ENCODE measurements at places on chromosomes 13 and 19.

DNA sequence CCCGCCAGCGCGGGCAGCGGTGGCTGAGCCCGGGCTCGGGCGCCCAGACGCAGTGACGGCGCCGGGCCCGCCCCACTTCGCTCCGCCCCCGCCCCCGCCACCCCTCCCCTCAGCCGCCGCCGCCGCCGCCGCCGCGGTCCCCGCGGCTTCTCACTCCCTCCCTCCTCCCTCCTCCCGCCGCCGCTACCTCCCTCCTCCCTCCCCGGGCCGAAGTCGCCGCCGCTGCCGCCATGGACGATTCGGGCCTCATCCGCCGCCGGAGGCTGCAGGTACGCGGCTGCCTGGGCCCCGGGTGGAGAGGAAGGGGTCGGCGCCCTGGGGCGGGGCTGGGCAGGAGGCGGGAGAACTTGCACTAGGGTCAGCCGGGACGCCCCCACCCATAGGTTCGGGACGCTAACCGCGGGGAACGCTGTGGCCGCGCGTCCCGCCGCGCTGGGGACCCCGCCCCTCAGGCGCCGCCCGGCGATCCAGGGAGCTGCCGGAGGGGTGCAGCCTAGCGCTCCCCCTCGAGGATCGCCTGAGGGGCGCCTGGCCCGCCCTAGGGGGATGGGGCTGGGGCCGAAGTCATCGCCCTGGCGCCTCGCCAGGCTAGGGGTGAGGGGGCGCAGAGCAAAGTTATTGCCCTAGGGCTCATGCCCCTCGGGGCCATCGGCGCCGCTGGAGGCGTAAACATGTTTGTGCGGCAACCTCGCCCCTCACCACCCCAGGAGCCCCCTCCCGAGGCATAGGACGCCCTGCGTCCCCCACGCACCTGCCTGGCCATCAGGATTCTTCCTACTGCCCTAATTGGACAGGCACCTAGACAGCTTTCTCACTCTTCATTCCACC, 427 bp downstream of the RTBDN start:
- DNase-seq: peak; percentile 95

GRCh38 chr13:24503379-24503696, 9.2 kb downstream of the PARP4 start:
- no peak for DNase-seq

DNA sequence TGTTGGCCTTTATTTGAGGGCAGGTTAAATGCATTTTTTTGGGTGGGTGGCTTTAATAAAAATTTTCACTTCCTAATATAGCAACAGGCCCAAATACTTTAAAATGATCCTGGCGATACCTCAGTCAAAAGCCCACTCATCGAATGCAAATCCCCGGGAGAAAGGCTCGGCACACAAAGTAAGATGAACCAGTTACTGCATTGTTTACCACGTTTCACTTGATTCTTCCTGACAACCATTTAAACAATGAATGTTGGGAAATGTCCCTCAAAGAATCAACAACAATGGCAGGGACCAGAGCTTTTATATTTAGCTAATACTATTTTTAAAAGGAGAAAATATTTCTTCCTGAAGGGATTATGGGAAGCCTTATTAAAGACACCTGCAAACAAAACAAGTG, 187.7 kb downstream of the ABCC4 start:
- no peak for DNase-seq

GRCh38 chr13:46171217-46171616, 10.8 kb downstream of the LCP1 start:
- no peak for DNase-seq

DNA sequence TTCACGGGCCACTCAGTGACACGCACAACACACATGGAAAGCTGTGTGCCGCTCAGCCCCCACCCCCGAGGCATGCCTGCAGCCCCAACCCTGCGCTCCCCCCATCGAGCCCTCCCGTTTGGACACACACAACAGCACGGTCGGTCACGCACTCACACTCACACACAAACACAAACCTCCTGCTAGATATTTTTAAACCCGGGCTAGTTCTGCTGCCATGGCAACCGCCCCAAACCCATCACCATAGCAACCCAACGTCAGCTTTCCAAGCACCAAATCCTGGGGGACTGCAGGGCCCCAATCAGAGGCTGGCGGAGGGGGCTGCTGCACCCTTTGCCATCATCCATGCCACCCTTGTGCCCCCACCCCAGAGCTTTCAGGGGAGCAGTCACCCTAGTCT, 2.5 kb upstream of the NOVA2 start:
- DNase-seq: no peak

DNA sequence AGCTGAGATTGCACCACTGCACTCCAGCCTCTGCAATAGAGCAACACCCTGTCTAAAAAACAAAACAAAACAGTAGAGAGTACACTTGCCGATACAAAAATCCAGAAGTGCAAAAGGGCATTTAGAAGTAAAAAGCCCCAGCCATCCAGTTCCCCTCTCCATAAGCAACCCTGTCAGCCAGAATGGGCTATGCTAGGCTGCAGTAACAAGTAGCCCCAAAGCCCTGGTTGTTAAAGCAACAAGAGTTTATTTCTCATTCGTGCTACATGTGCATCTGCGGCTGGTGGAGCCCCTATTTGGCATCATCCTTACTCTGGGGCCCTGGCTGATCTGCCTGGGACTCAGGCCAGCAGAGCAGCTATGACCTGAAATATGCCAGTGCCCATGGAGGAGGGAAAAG, 16.9 kb upstream of the UBE2S start:
- DNase-seq: no peak

- DNase-seq: no peak
Observed at GRCh38 chr19:29832801-29833200, 21.0 kb downstream of the CCNE1 start.

GRCh38 chr19:18596752-18597157, 8.2 kb downstream of the REX1BD start:
- DNase-seq: no peak

GRCh38 chr13:46278474-46278873, 66.7 kb downstream of the LRRC63 start:
- DNase-seq: no peak

DNA sequence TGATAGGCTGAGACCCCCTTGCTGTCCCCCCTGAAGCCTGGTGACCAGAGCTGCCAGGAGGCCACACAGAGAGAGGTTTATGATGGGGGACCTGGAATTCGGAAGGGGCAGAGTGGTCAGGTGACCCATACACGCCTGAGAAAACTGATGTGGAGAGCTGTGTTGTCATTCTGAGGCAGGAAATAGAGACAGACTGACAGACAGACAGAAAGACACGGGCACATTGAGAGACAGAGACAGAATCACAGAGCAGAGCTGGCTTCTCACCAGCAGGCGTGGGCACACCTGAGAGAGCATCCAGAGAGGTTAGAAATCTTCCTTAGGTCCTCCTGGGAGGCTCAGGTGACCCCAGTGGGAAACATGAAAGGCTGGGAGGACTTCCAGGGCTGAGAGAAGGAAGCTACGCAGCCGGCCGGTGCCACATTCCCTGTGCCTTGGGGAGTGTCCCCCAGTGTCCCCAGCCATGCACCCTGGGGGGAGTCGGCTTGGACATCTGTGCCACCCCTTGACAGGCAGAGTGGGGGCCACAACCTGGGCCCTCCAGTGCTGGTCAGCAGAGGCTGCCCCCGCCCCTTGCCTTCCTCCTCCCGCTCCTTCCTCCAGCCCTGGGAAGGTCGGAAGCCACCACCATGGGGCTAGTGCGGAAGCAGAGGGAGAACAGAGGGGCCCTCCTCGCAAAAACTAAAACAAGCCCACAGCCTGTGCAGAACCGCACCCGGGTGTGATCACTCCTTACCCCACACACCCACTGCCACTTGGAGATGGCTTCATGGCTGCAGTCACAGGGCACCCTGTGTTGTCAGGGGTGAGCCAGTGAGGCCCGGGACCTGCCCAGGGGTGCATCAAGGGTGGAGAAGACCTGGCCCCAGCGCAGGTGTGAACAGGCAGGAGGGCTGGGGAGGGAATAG, 2.2 kb downstream of the FFAR1 start:
- no peak for DNase-seq

DNA sequence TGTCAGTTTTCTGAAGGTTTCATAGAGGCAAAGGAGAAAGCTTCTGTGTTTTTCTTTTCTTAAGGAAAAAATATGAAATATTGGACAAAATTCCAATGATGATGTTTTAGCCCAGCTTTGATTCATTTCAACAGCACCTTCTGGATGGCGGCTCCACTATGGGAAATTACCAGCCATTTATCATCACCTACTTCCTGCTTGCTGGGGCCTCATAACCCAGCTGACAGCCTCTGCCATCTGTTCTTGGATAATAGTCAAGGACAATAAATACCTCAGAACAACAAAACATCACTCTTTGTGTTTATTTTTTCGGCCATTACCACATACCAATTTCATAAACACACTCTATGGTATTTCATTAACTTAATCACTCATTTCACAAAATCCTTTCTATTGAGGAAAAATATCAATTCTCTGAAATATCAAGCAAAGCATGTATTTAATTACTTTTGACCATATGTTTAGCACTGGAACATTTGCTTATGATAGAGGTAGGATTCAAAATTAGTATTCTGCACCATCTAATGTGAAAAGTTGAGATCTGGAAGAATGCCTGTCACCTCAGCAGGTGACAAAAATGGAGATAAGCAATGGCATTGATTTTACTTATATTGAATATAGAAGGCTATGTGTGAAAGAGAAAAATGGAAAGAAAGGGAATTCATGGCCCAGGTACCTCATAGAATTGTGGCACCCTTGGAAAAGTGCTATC, 629.7 kb downstream of the LIG4 start:
- no peak for DNase-seq

DNA sequence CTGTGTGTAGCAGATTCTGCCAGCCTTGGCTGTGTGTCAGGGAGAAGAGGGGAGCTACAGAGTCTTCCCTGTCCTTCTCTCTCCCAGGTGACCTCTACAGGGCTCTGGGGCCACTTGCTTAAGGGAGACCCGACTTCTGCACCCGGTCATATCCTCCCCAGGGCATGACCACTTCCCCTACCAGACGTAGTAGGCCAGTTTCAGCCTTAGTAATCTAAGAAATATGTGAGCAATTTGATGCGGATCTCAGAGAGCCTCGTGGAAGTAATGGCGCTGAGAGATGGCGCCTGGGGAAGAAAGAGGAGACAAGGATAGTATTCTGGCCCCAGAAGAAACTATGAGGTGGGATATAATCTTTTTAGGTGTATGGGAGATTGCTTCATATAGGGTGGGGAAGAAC, 41.9 kb downstream of the NFIX start:
- DNase-seq: no peak

- peak; percentile 31 for DNase-seq
Observed at GRCh38 chr19:51002542-51003311, 1.3 kb upstream of the KLK8 start.

DNA sequence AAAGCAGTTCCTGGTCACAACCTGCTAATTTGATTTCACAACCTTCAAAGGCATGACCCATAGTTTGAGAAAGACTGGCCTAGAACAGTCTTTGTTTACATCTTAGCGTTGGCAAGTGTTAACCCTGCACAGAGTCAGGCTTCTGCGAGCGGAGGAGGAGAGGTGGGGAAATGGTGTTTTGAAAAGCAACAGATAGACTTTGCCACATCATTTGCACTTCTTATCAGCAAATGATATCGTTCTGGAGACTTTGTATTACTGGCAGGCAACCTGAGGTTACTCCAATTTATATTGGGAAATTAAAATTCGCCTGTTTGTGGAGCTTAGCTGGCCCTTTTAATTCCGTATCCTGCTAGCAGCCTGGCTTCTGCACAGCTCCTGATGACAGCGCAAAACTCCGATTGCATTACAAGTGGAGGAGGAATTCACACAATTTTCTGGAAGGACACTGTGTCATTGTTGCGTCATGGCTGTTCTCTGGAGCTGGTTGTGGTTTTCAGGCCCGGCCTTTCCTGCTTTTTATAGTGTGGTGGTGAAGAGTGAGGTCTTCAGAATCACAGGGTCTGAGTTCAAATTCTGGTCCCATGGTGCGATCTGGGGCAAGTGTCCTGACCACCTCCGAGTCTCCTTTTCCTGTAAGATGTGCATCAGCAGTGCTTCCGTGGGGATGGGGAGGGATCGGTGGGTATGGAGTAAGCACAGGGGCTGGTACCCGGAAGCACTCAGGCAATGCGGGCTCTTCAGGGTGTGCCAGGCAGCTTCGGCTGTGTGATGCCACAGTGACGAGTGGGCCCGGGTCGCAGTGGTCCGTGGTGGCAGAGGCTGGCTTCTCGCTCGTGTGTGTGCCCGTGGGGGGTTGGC, 49.1 kb upstream of the EHD2 start:
- no peak for DNase-seq

DNA sequence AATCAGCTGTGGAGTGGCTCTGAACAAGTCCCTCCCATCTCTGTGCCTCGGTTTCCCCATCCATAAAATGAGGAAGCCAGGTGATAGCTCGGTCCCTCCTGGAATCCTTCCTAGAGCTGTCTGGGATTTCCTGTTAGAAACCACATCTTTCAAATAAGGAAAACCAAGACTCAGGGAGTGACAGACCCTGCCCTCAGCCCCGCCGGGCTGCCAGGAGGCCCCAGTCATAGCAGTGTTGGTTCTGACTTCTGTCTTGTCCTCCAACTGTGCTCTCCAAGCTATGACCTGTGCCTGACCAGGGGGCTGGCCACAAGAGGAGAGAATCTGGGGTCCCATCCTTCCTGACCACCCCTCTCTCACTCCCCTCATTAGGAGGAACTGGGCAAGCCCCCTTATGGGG, 1.1 kb upstream of the SHD start:
- no peak for DNase-seq

DNA sequence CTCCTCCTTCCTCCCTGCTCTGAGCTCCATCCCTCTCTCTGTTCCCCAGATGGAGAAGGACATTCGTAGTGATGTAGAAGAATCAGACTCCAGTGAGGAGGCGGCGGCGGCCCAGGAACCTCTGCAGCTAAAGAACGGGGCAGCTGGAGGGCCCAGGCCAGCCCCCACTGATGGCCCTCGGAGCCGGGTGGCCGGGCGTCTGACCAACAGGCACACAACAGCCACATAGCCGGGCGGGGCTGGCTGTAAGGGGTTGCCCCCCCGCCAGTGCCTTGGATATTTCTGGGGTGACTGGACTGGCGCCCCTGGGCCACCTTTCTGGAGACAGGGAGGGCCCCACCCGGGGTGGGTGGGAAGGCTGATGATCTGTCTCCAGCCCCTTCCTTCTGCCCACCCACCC, 46.3 kb downstream of the CD320 start:
- peak; percentile 22 for DNase-seq

DNA sequence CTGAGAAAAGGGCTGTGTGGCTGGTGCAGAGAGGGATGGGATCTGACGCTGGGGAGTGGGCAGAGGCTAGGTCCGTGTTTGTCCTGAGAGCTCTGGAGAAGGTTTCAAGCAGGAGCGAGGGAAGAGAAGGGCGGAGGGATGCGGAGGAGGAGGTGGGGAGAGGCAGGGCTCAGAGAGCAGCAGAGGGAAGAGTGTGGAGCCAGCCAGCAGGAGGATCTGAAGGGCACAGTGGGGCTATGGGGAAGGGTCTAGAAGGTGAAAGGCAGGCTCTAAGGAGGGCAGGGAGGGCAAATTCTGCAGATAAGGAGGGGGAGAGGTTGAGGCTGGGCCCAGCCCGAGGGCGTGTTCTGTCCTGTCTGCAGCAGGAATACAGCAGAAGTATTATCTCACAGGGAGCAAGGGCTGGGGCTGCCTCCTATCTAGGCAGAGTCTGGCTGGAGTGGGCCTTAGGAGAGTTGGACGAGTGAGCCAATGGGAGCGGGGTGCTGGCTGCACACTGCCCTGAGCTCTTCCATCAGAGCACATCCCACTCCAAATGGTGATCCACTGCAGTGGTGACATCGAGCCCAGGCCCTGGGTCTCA, 6.1 kb downstream of the AP2A1 start:
- no peak for DNase-seq

GRCh38 chr19:13057147-13057572, 45.5 kb downstream of the LYL1 start:
- DNase-seq: no peak

GRCh38 chr13:35727881-35728280, 251.4 kb upstream of the MAB21L1 start:
- DNase-seq: peak; percentile 66
